AG04450 (cell line): ENCODE measurements at places on chromosomes 13 and 19.

DNA sequence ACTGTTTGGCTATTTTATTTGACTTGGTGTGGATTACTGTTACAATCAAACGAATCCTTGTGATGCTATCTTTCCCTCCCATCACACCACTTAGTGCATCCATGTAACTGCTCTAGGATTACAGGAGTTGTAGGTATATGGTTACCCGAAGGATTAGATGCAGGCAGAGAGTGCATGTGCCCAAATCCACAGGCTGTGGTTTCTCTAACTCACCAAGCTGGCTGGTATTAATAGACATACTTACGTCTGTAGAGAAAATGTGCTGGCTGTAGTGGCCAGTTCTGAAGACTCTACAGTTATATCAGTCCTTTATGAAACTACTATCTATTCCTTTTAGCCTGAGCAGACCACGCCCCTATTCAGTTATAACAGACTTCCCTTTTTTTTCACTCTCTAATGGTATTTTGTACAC, 1.1 kb upstream of the HMGB1 start:
- DNase-seq, result no peak

- no peak for DNase-seq
Observed at GRCh38 chr13:84466461-84466860, 584.2 kb upstream of the SLITRK1 start.

DNA sequence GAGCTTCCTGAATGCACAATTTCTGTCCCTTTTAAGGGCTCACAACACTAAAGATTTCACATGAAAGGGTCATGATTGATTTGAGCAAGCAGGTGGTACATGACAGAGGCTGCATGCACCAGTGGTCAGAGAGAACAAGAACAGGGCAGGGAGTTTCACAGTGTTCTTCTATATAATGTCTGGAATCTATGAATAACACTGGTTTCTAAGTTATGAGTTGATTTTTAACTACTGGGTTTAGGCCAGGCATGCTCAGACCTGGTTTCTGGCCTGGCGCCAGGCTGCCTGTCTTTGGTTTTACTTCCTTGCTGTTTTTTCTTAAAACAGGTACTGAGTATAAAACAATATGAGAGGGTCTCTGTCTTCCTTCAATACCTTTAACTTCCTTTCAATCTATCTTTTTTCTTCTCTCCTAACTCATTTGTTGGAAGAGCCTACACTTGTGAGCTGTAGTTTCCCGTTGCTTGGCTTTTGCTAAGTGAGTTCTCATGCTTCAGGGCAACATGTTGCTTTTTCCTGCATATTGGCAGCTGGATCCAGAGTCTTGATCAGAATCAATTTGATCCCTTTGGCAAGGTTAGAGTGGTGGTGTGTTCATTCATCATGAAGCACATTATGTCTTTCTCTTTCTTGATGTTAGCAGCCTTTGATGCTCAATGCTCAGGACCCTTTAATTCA, 38.5 kb upstream of the FGF14 start:
- DNase-seq, result no peak

DNA sequence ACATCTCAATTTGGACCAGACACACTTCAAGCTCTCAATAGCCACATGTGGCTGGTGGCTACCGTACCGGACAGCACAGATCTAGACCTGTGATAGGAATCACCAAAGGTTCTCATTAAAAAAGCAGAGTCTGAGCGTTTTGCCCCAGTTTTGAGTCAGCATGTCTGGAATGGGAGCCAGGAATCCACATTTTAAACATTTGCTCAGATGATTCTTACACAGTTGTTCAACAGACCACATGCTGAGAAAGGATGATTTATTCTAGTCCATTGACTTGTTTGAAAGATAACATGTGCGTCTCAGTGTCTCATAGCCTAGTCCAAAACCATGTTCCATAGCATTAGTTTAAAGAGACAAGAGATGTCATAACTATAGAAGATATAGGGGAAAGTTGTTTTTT, 53.4 kb downstream of the FLT3 start:
- DNase-seq, result peak; percentile 74

GRCh38 chr13:85230691-85231093, 568.5 kb downstream of the SLITRK6 start:
- DNase-seq, result peak; percentile 57
